ENCODE measurements at places on chromosomes 5 and 9.

- no peak for DNase-seq
Measured at GRCh38 chr5:162456086-162456485, 388.5 kb downstream of the GABRG2 start.

DNA sequence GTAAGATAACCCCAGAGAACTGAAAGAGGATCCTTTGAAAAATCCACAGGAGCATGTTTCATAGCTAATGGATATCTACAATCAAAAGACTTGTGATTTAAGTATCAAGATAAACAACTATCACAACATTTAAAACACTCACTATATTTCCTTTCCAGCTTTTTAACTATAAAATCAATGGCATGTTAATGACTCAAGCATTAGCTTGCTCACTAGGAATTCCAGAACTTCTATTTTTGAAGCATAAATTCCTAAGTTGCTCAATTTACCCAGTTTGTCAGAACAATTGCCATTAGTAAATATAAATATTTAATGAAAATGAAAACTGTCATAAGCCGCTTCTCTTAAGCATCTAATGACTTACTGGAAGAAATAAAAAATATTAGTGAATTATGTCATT, 355.3 kb downstream of the PRELID2 start:
- DNase-seq: no peak

GRCh38 chr5:139392324-139392677, 2.6 kb upstream of the MZB1 start:
- no peak for DNase-seq

GRCh38 chr5:137336161-137336560, 163.0 kb downstream of the SPOCK1 start:
- DNase-seq: no peak

- no peak for DNase-seq
Measured at GRCh38 chr9:134870746-134871662, 9.6 kb upstream of the FCN2 start.

DNA sequence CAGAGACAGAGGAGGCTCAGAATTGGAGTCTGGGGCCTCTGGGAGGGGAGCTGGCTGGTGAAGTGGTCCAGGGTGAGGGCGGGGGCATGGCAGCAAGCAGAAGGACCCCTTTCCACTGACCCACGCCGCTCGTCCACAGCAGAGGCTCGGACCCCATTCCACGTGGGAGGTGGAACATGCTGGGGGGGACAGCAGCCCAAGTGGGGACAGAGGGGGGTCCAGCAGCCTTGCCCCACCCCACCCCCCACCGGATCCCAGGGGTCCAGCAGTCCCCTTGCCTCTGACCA, 25.4 kb upstream of the NKD2 start:
- no peak for DNase-seq

- no peak for DNase-seq
Measured at GRCh38 chr5:61837788-61838187, 468.2 kb upstream of the KIF2A start.

DNA sequence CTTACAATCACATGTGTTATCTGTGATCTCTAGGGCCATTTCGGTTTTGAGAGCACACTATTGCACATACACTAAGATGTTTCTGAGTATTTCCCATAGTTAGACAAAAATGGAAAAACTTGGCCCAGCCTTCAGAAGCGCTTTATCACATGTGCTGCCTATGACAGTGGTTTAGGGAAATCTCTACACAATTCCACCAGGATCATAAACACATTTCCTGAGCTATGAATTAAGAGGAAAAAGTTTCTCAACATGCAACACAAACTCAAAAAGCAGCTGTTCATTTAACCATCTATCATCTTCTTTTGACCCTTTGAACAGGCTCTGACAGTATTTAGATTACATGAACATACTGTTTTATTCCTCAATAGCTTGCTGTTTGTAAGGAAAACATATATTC, 15.1 kb downstream of the FGF1 start:
- no peak for DNase-seq

DNA sequence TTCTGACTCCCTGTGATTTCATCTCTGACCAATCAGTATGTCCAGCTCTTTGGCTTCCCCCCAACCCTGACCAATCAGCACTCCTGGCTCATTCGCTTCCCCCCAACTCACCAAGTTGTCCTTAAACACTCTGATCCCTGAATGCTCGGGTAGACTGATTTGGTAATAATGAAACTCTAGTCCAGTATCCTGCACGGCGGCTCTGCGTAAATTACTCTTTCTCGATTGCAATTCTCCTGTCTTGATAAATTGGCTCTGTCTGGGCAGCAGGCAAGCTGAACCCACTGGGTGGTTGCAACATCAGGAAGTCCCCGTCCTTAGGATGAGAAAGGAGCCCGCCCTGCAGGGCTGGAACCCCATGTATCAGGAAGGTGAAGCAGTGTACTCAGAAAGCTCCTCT, 10.4 kb downstream of the FCN2 start:
- DNase-seq: no peak

DNA sequence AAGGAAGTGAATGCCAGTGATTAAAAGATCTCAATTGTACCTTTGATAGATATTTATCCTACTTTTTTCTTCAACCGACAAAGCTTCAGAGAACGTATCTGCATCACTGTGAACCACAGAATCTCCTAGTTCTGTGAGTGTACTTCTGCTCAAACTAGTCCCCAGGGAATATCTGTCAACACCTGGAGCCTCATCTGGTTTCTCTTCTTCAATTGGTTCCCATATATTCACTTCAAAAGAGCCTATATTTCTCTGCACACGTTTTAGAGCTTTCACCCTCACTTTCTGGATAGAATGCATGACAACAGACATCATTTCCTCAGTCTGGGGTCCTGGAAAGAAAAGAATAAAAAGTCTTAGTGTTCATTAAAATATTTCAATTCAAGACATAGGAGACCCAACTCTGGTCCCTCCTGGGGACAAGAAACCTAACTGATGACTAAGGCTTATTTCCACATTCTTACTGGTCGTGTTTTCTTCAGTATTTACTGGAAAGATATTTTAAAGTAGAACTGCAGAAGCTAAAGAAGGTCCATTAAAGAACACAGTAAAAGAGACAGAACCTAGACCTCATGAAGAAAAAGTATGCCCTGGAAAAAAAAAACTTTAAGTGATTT, 64.3 kb downstream of the CPLANE1 start:
- DNase-seq: no peak

DNA sequence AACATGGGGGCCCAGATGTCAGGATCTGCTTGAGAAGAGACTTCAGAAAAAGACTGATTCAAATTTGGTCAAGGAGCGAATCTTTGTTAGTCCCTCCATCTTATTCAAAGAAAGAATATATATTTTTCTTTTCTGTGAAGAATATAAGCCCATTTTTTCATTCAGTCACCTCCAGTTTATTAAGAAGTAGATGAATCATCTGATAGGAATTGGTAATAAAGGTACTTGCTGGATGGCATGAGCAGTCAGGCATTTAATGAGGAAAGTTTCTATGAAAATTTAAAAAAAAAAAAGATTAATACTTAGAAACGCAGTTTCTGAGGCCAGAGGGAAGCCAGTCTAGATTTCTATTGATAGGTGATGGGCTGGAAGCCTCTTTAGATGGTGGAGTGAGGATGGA, 373.1 kb upstream of the SMC2 start:
- no peak for DNase-seq

DNA sequence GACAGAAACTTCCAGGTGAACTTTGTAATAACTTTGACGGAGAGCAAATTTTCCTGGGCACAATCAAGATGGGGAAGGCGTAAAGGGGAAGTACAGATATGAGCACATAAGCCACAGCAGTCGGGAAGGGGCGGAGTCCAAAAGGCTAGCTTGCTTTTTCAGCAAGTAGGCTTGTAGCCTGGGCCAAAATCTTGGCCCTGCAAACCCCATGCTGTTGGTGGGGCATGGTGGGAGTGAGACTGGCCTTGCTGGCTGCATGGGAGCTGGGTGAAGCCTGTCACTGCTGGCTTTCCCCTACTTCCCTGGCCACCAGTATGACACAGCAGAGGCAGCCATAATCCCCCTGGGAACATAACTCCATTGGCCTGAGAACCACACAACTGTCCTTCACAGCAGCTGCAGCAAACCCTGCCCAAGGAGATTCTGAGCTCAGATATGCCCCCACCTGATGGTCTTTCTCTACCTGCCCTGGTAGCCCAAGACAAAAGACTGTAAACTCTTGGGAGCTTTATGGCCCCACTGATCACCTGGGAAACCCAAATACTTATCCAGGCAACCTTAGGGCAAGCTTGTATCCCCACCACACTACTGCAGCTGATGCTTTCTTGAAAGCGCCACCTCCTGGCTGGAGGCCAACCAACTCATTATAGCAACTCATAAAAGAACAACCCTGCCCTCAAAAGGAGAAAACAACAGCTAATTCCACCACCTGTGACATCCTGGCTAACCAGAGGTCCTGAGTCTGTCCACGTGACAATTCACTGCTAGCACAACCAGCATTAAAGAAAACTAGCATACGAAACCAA, 24.0 kb downstream of the DCTN4 start:
- no peak for DNase-seq

GRCh38 chr9:87467187-87467586, 30.5 kb upstream of the DAPK1 start:
- no peak for DNase-seq

- peak; percentile 48 for DNase-seq
Measured at GRCh38 chr5:172958331-172959046, 735 bp upstream of the RPL26L1 start.

- no peak for DNase-seq
Measured at GRCh38 chr5:13957032-13957645, 12.7 kb upstream of the DNAH5 start.

- DNase-seq: no peak
Measured at GRCh38 chr9:99090336-99091130, 14.4 kb upstream of the TGFBR1 start.
